ENCODE measurements at places on chromosomes 13 and 19. TPM values are rescaled to one million over a fixed set of nuclear protein-coding genes. Genes with fewer than 3 reads are reported as not detected.

Gene ZNF583
- total RNA-seq, result 1.6 TPM

Gene ZNF880
- 18.1 TPM for total RNA-seq

Gene MIPEP
- total RNA-seq, result 18.5 TPM

Gene FTL
- 1,296 TPM for total RNA-seq

Gene GIPR
- 5.9 TPM for total RNA-seq

Gene CNOT3
- total RNA-seq, result 50.7 TPM

DNA sequence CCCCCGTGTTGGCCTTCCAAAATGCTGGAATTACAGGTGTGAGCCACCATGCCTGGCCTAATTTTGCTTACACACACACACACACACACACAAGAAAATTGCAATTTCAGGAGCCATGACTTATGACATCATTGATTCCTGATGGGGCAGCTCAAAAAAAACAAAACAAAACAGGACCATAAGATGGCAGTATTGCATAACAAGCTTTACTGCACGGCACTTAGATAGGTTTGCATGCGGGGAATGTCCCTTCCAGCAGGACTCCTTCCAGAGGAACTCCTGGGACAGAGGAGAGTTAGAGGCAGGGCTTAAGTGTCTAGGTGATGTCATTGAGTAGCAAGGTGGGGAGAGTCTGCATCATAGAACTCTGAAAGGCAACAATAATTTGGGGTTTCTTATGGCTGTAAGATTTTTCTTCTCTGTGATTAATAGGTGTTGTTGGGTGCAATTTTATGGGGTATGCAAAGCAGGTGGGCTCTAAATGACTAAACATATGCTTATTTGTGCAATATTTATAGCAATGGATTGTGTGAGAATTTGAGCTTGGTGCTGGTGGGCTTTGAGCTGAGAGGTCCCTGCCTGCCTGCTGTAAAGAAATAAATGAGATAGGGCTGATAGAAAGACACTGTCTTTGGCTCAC lies 9.0 kb upstream of the ACSBG2 start:
- DNase-seq, result no peak

DNA sequence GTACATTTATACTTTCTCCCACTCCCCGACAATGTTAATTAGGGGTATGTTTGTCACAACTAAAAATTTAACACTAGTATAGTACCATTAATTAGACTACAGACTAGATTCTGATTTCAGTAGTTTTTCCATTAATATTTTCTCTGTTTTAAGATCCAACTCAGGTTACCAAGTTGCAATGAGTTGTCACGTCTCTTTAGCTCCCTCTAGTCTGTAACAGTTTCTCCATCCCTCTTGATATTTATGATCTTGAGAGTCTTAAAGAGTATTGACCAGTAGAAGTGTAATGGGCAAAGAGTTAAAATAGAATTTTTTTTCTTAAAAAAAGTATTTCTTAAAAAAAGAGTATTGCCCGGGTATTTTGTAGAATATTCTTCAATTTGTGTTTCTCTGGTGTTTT lies 598.1 kb downstream of the TBC1D4 start:
- no peak for DNase-seq

DNA sequence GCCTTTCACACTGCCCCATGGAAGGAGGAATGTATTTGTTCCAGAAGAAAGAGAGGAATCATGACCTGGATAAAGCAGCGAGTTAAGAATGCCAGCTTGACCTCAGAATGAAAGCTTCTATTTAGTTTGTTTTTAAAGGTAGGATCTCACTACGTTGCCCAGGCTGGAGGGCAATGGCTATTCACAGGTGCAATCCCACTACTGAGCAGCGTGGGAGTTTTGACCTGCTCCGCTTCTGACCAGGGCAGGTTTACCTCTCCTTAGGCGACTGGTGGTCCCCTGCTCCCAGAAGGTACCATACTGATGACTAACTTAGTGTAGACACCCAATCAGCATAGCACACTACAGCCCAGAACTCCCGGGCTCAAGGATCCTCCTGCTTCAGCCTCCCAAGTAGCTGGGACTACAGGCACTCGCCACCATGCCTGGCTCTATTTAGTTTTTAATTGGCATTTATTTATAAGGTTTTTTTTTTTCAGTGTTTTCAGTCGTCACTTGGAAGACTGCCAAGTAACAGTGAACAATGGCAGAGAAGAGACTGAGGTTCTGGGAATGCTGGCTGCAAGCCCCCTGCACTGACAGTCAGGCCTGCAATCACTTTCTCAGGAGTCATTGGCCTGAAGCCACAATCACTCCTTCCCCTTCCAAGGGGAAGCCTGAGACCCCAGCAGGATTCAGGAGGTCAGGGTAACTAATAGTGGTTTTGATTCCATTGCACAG lies 73.1 kb downstream of the EPS15L1 start:
- no peak for DNase-seq

- peak; percentile 54 for DNase-seq
These were observed 12.4 kb upstream of the ITM2B start for GRCh38 chr13:48220592-48220980.

- no peak for DNase-seq
These were observed 129.8 kb downstream of the URI1 start for GRCh38 chr19:30071871-30072270.

DNA sequence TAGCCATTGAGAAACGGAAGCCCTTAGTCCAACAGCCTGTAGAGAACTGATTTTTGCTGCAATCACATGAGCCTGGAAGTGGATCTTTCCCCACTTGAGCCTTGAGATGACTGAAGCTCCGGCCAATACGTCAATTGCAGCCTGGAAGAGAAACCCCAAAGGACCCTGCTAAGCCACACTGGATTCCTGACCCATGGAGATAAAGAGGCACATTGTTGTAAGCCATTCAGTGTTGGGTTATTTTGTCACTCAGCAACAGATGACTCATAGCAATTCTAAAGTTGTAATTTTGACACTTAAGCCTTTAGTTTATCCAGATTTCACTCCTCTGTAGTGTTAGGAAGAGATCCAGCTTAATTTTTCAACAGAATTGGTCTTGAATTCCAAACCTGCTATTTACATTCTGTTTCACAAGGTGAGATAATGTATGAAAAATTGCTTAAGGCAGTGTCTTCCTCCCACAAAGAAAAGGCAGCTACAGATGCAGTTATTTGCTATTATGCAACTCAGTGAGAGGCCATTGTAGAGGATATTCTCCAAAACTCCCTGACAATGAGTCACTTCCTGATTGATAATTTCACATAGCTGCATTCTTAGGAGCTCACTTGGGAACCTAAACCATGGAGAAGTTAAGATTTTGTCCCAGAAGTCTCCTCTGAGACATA lies 59.4 kb upstream of the TSHZ3 start:
- DNase-seq, result no peak

DNA sequence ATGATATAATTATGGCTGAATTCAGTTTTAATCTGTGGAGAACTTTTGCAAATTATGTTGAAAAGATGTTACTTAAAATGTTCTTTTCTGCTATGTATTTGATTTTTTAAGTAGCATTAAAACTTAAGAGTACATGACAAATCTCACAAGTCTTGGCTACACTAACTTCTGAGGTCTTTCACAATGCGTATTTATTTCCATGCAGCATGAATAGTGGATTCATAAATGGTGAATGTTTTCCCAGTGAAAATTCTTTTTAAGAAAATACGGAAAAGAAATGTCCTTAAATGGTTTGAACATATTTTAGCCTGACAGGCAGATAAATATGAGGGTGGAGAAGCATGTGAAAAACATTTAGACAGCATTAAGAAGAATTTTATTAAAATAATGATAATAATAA lies 30.2 kb downstream of the GARRE1 start:
- DNase-seq, result no peak

DNA sequence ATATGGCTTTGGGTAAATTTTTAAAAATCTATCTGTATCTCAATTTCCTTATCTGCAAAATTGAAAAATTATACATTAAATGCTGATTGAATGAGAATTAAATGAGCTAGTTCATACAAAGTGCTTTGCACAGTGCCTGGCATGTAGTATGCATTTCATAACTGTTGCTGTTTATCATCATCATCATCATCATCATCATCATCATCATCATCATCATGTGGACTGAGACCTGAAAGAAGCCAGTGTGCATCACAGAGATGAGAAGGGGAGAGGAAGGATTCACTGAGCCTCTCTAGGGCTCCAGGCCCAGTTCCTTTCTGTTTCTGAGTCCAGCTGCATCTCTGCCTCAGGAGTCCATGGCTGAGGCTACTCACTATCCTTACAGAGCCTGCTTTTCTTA lies 6.9 kb upstream of the ZC3H13 start:
- no peak for DNase-seq

DNA sequence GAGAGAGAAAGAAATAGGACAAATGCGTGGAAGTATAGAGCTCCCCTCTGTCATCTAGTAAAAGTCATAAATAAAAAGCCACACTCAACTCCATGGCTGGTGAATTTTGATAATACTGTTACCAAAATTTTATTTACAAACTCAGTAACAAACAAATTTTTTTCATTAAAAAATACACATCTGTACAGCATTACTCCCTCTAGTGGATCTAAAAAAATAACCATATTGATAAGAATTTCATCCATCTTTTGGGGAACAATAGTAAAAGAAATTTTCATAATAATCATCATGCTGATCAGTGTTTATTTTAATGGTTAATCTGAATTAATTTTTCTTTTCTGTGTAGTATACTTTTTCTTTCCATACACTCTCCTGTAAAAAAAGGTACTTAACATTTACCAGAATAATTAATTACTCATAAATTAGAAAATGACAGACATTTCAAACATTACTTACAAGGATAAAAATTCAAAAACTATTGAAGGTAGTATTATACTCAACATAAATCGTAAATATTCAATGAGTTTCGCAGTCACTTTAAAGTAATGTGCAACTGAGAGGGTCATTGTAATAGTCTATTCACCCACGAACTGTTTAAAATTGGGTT lies 173.5 kb upstream of the LSM14A start:
- no peak for DNase-seq

DNA sequence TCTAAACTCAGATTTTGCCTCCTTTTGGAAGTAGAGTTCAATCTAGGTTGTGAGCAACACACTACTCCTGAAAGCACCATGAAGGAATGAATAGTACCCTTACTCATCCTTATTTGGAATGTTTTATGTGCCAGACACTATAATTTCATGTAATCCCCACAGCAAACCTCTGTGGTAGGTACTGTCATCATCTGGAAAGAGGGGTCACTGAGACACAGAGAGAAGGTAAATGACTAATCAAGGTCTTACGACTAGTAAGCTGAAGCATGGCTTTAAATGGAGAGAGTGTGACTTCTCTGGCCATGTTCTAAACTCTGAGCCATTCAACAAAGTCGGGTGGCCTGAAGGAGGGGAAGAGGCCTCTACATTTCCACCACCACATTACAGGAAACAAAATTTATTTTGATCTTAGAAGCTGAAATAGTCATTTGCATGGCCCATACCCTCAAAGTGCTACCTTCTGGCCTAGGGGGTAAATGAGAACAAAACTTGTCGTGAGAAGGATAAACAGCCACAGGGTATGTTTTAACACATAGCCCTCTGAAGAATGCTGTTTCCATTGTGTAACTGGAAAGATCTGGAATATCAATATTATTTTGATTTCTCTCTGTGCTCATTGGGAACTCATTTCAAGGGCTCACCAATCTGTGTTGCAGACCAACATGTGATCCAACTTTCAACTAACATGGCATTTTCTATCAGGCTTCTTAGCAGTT lies 180.8 kb upstream of the RFC3 start:
- no peak for DNase-seq

DNA sequence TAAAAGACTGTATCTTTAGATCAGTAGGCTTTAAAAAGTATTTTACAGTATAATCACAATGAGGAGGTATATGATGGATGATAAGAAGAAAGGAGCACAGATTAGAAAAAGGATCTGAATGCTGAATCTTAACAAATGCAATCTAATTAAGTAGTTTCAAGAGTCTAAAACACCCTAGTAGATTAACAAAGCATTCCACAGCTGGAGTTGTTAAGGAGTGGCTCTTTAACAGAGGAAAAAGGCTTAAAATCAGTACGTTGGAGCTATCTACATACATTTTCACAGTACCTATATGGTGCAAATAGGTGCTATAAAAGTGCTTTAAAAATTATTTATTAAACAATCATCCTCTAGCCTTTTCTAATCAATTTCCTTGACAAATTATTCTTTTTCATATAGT lies 34.5 kb downstream of the TSC22D1 start:
- no peak for DNase-seq

DNA sequence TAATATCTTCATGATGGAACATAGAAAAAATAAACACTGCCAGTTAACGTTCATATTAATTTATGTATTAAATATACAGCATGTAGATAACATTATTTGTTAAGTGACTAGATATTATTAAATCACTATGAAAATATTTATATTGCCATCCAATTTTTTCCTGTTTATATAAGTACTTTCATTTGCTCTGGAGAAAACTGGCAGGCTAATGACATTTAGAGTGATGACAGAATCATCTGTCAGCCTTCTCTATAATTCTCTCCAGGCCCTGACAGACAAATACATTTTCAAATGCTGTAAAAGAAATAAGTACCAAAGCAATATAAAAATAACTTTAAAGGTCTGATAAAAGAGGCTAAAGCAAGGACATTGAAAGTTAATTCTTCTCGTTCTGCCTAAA lies 2556.7 kb upstream of the PCDH20 start:
- DNase-seq, result no peak

DNA sequence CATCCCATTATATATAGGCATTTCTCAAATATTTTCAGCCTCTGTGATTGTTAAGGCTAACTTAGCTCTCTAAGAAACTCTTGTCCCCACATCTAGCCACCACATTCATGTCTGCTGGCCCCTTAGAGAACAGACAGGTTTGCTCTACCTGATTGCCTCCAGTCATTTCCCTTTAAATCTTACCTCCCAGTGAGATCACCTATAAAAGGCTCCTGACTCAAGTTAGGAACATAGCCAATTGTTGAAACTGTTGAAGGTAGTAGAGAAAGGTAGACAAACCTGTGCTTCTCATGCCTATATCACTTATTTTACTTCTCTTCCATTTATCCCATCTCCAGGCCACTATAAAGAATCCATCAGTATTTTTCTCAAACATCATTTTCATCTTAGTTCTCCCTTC lies 771.4 kb downstream of the DIAPH3 start:
- no peak for DNase-seq

GRCh38 chr13:75881109-75881775 lies 245.1 kb downstream of the LMO7 start:
- DNase-seq, result no peak

DNA sequence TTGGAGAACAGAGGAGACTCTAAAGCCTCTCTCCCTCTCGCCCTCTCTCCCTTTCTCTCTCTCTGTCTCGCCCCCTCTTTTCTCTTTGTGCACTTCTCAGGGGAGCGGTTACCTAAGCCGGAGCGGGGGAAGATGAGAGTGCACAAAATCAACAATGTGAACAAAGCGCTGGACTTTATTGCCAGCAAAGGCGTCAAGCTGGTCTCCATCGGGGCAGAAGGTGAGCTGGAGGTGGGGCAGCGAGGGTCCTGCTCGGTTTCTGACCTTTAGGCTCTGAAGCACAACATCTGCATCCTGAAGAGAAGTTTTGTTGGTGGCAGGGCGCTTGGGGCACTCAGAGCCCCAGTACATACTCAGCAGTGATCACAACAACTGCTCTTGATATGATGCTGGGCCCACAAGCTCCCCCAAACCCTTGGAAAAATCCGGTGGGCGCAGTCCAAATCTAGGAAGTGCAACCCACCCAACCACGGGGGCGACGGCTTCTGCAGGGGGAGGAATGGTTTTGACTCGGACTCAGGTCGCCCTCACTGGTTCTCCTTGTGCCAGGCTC lies 43.3 kb downstream of the CAPN12 start:
- DNase-seq, result no peak

- DNase-seq, result no peak
These were observed 67.7 kb upstream of the SERP2 start for GRCh38 chr13:44305917-44306370.

GRCh38 chr19:5609881-5610448 lies 12.6 kb downstream of the SAFB2 start:
- no peak for DNase-seq

Data from activated CD8-positive, alpha-beta T cell treated with anti-CD3 and anti-CD28 coated beads for 36 hours (primary cell).